Activated T-helper 2 cell treated with anti-CD3 and anti-CD28 coated beads, Interferon-gamma antibody, Interleukin-2, Interleukin-4, amounts not matched to agents 10 μg/mL and 5 μg/mL and 100 μg/mL, durations not matched to agents 14 hours and 24 hours and 36 hours (primary cell): ENCODE measurements at places on chromosomes 3 and 15. TPM values are rescaled to one million over a fixed set of nuclear protein-coding genes. Genes with fewer than 3 reads are reported as not detected.

The USP3 gene
- total RNA-seq: 41.2 and 47.6 TPM in 2 replicates

The TM4SF1 gene
- not detected in 2 replicates for total RNA-seq

The PLSCR5 gene
- not detected in 2 replicates for total RNA-seq

The ACKR4 gene
- not detected in 2 replicates for total RNA-seq

The ATP13A4 gene
- total RNA-seq: 0.74 and 2.3 TPM in 2 replicates

The TMEM108 gene
- 0.07 TPM in 1 of 2 replicates, not detected in the other for total RNA-seq

- peak; percentile 38 for DNase-seq
- no peak overlapping the region for H3K27ac ChIP-seq
- peaks cover 44% of the 10 kb centered on the region for H3K4me1 ChIP-seq
- H3K4me3 ChIP-seq: no peak overlapping the region
Measured at GRCh38 chr3:171328419-171329082, 131.7 kb downstream of the TNIK start.

DNA sequence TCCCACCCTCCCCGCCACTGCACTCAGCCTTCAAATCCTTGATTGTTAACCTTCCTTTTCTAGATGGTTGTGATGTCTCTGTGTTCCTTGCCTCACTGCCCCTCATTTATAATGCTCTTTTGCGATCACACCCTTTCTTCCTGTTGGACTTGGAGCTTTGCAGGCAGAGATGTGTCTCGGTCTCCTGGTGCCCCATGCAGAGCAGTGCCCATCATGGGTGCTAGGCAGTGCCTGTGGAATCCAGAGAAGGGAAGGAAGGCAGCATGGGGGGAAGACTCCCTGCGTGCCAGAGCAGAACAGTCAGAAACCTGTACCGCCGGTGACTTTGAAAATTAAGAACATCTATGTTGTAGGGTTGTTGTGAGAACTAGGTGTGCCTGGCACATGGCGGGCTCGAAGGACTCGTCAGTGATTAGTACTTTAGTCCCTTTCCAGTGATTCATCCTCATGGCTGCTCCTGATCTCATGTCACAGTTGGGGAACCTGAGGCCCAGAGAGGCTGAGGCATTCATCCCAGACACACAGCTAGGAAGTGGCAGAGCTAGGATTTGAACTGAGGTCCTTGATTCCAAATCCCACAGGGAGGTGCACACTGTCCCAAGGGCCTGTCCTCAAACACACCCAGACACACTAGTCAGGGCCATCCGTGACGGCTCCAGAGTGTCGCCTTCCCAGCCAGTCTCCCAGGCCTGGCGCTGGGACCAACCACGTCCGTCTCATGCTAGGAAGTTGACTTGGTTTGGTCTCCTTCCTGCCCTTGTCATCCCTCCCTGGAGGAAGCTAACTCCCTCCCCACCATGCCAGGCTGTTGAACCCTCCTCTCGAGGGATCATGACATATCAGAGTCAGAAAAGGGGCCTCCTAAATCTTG, 58.3 kb downstream of the SMAD6 start:
- H3K4me3 ChIP-seq: no peak overlapping the region
- no peak for DNase-seq
- peaks cover 18% of the 10 kb centered on the region for H3K27me3 ChIP-seq
- no peaks in the 10 kb centered on the region for H3K4me1 ChIP-seq

DNA sequence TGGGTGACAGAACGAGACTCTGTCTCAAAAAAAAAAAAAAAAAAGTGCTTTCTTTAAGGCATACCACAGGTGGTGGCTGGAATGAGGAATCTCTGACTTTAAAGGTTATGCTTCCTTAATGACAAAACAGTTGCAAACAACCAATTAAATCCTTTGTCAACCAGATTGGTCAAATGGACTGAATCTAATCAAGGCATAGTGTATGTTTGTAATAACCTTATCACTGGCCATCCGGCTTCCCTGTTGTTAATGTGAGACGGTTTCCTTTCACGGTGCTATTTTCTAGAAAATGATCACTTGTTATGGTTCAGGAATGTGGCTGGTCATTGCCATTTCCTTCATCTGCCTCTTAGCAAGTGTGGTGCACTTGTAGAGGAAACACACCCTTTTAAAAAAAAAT, 75.9 kb downstream of the FLNB start:
- H3K27me3 ChIP-seq: no peaks in the 10 kb centered on the region
- H3K27ac ChIP-seq: no peak overlapping the region
- H3K36me3 ChIP-seq: peaks cover 44% of the 10 kb centered on the region
- H3K4me1 ChIP-seq: peaks cover 36% of the 10 kb centered on the region

DNA sequence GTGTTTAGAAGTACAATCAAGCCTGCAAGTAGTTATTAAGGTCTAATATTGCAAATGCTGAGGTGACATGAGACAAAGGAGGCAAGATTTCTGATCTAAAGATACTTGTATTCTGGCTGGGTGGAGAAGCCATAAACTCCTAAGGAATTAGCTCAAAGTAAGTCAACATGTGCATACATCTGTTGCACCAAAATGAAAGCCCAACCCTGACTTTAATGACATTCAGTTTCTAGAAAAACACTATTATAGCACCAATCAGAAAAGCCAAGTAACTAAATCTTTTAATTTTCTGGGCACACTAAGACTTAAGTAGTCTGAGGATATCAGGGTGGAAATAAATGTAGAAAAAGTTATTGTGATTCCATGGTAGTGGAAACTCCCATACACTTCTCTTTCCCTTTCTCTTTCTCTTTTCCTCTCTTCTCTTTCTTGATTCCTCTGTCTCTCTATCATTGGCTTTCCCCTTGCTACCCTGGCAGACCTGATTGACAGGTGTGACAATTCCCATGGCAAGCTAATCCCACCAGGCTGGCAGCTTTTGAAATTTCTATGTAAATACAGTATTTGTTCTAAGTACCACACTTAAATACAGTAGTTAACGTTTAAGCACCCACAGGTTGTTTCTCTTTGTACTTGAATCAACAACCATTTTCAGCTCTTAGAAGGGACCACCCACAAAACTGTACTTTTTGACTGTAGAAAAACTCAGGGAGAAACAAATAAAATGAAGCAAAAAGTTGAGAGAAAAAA, 528.4 kb upstream of the SEMA6D start:
- H3K4me1 ChIP-seq: peaks cover under 1% of the 10 kb centered on the region
- DNase-seq: no peak
- H3K4me3 ChIP-seq: no peak overlapping the region

DNA sequence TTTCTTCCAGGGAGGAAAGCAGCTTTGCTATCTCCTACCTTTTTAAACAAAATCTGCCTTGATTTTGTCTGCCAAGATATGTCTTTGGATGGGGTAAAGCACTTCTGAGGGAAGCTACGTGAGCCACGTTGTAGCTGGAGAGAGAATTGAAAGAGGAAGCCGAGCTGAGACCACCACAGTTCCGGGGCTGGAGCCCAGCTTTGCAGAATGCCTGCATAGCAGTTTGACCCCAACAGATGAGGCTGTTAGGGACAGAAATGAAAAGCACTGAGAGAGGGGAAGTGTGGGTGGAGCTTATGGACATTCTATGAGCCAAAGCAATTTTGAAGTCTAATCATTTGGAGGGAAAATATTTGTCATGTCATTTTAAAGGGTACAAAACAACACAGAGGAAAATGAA, 45.4 kb downstream of the LIPC start:
- DNase-seq: no peak
- H3K4me3 ChIP-seq: no peak overlapping the region
- peaks cover 6% of the 10 kb centered on the region for H3K36me3 ChIP-seq
- no peaks in the 10 kb centered on the region for H3K27me3 ChIP-seq
- H3K27ac ChIP-seq: no peak overlapping the region

DNA sequence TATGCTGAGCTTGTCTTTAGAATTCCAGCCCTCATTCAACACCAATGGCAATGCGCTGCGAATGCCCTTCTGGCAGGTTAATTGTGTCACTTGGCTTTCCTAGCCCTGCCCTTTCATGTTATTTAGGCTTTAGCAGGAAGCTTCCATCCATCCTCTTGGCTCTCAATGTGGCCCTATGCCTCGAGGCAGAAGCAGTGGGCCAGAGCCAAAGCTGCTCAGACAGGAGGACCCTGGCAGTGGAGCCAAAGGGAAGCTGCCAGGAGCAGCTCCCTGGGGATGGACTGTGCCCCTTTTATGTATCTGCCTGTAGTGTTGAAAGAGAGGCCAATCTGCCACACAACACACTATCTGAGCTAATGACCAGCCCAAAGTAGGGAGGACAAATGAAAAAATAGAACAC, 376.4 kb downstream of the CTNNB1 start:
- H3K4me3 ChIP-seq: no peak overlapping the region
- no peaks in the 10 kb centered on the region for H3K27me3 ChIP-seq
- H3K36me3 ChIP-seq: no peaks in the 10 kb centered on the region
- no peak for DNase-seq
- H3K27ac ChIP-seq: peak overlapping the region; percentile 5

GRCh38 chr15:70178335-70179084, 80.8 kb upstream of the TLE3 start:
- peaks cover 41% of the 10 kb centered on the region for H3K27me3 ChIP-seq
- H3K27ac ChIP-seq: no peak overlapping the region
- H3K4me1 ChIP-seq: no peaks in the 10 kb centered on the region
- H3K4me3 ChIP-seq: no peak overlapping the region

DNA sequence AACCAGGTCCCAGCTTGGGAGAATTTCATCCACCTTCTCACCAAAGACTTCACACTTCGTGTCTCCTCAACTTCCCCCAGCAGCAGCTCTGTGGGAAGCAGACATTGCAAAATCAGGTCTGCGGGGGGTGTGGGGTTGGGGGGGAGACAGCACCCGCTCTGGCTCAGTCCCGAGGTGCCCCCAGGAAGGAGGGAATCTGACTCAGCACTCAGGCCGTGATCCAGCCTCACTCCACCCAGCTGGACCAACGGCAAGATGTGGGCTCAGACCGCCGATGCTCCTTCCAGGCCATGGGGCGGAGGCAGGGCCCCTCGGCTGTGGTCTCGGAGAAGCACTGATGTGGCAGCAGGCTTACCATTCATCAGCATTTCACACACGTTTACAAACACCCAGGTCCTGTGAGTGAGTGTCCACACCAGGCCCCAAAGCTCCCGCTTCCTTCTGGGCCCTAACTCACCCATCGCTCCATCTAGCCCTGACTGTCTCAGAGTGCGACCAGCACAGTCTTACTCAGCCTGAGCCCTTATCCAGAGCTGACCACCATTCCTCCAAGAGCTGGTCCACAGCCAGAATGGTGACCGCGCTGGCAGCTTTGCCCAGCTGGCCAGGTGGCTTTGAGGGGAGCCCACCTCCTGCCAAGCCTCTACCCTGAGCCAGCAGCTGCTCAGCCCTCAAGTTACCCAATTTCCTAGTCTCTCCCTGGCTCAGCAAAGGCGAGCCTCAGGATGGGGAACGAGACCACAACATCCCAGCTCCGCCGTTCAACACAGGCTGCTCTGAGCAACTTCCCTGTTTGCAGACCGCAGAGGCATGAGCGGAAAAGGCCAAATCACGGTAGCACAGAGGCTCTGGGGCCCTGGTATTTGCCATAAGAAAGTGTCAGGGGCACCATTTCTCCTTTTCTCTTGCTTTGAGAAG, 3.3 kb downstream of the STAB1 start:
- H3K27me3 ChIP-seq: no peaks in the 10 kb centered on the region
- H3K4me3 ChIP-seq: no peak overlapping the region
- DNase-seq: no peak

DNA sequence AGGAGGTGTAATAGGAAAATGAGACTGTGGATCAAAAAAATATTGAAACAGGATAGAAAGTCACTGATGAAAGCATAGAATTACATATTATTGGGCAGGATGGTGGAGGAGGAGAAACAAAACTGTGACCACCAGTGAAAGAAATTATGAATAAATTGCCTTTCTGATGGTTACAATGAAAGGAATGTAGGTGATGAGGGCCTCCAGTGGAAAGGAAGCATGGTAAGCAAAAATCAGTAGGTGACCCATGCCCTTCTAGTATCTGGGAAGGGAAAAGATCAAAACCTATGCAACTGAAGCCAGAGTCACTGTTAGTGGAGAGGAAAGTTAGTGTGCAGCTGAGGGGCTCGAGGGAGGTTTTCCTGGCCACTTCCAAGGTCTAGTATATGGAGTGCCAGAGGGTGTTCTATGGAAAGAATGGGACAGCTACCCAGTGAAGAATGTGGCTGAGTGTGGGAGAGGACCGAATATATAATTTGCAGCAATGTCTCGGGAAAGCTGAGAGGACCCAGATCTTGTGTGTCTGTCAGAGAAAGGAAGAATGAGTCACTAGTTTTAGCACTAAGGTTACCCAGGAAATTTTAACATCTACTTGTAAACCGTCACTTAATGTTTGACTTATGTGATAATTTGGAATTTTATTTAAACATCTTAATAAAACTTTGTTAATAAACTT, 146.2 kb downstream of the NFKBIZ start:
- peaks cover 9% of the 10 kb centered on the region for H3K36me3 ChIP-seq
- H3K4me3 ChIP-seq: peak overlapping the region; percentile 24
- peaks cover 63% of the 10 kb centered on the region for H3K4me1 ChIP-seq
- peaks cover 2% of the 10 kb centered on the region for H3K27me3 ChIP-seq

DNA sequence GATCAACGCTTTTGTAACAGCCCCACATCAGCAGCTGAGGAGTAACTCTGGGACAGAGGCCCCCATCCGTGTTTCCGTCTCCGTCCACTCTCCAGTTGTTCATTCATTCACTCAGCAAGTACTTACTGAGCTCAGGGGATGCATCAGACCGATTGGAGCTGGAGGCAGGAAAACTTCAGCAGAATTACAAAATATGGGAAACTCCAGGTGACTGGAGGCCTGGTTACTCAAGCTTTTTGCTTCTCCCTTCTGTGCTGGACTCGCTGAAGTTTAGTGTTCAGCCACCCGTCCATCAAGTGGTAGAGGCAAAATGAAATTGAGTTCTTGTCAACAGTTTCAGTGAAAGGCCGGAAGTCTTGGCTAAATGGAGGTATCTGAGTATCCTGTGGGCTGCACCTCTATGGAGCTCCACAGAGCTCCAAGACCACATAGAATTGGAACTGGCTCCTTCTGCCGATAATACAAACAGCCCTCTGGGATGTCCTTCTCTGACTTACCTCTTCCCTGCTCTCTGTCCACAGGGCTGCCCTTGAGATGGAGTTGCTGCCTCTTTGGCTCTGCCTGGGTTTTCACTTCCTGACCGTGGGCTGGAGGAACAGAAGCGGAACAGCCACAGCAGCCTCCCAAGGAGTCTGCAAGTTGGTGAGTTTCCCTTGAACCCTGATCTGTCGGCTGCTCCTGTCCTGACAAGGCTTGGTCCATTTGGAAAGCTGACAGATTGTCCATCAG, 14.7 kb downstream of the NRROS start:
- H3K27me3 ChIP-seq: no peaks in the 10 kb centered on the region
- peaks cover 76% of the 10 kb centered on the region for H3K36me3 ChIP-seq
- no peak overlapping the region for H3K27ac ChIP-seq

DNA sequence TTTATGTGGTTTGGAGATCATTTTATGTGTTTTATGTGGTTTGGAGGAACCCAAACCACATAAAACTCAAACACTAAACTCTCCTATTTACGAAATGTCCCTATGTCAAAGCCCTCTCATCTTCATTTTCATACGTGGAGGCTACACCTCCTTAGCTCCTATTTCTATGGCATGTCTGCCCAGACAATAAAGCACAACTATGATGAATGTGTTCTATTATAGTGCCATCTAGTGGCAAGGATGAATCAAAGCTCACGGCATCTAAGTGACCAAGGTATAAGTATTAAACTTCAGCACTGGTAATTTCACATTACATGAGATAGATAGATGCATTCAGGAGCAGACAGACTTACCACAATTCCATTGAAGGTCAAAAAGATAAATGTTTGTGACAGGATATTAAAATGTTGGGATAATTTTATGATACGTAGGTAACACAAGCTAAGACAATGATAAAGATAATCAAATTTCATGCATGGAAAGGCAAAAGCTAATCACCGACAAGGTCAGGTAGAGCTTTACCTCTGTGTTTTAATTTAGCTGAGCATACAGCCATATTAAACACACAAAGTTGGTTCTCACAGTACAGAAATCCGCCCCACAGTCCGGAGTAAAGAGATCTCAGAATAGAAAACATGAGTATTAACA, 130.6 kb upstream of the FHIT start:
- DNase-seq: no peak
- no peak overlapping the region for H3K4me3 ChIP-seq
- peaks cover 20% of the 10 kb centered on the region for H3K27me3 ChIP-seq
- peaks cover 3% of the 10 kb centered on the region for H3K4me1 ChIP-seq
